Stimulated activated CD8-positive, alpha-beta memory T cell treated with anti-CD3 and anti-CD28 coated beads, Interleukin-15, amount 100 ng/mL, for 4 hours (primary cell): ENCODE measurements at places on chromosomes 2 and 18.

- no peak for DNase-seq
Observed at GRCh38 chr2:119749477-119750012, 10.2 kb upstream of the PTPN4 start.

DNA sequence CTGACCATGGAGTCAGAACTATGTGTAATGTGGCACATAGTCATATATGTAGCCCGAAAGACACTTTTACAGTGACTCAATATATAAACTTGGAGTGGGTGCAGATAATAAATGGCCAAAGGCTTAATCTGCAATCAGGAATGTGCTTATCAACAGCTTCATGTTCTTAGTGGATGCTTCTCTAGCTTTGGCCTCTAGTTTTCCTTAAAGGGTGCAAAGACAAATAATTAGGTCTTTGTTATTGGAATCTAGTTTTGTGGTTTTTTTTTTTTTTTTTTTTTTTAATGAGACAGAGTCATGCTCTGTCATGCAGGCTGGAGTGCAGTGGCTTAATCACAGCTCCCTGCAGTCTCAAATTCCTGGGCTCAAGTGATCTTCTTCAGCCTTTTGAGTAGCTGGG, 625.6 kb downstream of the EPHA4 start:
- DNase-seq, result no peak

- DNase-seq, result no peak
Observed at GRCh38 chr2:39290433-39290832, 46.7 kb upstream of the CDKL4 start.

DNA sequence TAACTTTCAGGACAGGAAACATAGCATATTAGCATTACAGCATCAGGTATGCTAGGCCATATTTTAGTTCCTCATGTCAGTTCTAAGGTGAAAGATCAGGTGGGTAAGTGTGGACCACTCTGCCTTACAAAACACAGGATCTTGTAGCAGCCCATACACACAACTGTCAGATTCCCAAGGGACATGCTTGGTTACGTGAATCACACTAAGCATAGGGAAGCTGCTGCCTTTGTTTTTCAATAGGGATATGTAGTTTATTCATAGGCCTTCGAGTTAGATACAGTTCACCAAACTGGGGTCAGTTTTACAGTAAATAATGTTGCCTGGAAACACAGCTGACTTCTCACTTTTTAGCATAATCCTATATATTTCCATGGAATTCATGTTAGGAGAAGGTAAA, 116.1 kb upstream of the OTX1 start:
- no peak for DNase-seq

- DNase-seq, result no peak
Observed at GRCh38 chr2:54605836-54606235, 117.6 kb upstream of the EML6 start.

GRCh38 chr2:187168720-187169713, 279.0 kb downstream of the CALCRL start:
- no peak for DNase-seq

DNA sequence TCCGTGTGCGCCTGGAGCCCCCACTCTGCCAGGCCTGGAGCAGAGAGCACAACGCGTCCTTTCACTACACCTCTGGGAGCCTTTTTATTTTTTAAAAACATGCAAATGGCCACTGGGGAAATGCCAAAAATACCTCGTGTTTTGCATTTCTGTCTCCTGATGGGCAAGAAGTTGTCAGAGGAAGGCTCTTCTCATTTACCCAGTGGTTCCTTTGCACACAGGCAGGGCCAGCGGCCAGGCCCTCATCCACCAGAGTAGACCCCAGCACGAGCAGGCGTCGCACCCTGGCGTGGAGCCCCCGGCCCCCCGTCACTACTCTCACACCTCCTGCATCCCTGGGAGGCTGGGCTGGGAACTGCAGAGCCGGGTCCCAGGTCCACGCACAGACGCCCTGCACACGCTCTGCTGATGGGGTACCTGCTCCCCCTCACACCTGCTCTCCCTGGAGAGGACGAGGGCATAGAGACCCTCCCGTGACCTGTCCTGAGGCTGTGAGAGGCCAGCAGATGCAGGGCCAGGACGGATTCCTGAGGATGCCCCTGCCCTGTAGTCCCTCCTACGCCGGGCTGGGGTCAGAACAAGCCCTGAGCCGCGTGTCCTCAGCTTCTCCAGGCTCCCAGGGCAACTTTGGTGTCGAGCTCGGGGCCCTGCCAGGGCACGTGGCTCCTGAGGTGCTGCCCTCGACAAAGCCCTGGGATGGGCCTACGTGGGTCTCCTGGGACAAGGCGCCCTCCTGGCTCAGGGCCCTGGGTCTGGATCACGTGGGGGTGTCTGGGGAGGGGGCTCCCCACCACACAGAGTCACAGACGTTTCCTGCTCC, 65.0 kb downstream of the NFATC1 start:
- no peak for DNase-seq

DNA sequence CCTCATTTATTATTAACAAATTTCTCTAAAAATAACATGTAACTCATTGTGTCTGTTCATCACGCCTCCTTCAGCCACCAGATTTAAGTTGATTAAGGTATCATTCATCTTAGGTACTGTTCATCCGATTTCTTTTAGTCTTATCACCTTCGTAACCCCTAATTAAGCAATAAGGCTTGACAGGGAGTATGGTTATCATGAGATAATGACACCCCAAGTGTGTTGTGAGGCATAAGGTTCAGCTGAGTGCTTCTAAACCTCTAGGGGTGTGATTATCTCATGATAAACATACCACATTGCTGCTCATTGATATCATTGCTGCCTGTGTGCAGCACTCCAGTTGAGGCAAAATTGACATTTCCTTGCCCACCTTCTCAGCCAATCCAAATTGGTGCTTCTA, 158.9 kb upstream of the BOD1L2 start:
- DNase-seq, result no peak

GRCh38 chr2:125746321-125747164, 909.4 kb upstream of the GYPC start:
- DNase-seq, result no peak

DNA sequence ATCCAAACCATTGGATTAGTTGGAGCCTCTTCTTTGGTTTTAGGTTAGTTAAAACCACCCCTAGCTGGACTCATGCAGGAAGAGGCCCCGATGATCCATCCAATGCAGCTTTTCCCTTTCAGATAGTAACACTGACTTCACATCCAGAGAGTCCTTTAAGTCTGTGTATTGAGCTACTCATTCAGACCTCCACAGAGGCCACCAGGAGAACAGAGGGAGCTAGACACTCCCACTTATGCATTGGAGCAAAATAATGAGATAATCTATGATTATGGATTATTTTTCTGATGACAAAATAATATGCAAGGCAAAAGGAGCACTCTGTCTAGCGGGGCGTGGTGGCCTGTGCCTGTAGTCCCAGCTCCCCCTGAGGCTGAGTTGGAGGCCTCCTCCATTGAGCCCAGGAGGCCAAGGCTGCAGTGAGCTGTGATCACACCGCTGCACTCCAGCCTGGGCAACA, 1.6 kb upstream of the ROCK2 start:
- DNase-seq, result no peak

- no peak for DNase-seq
Observed at GRCh38 chr2:188571543-188572303, 280.0 kb downstream of the GULP1 start.

DNA sequence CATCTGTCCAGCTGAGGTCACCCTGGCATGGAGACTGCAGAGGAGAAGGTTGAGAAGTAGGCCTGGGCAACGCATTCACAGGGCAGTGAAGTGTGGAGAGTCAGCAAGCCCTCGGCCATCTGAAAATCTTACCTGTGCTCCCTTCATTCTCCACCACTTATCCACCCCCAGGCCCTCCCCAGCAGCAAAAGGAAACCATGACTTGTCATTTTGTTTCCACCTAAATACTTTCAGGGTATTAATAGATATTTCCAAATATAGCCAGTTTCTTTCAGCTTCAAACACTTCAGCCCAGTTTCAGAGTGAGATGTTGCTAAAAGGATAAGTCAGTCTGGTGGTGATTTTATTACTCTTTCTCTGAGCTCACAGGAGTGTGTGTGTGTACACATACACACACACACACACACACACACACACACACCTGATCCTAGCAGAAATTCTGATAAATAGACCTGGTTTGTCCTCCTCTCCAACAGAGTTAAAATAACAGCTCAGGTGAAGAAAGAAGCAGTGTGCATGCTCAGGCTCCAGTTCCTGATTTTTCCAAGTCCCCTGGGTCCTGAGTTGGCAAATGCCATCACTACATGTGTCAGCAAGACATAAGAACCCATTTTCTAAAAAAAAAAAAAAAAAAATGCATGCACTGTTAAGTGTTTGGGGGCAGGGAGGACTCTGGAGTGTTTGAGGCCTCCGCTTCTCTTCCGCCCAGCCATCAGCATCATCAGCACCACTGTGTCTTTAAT, 82.8 kb downstream of the LOXHD1 start:
- no peak for DNase-seq

DNA sequence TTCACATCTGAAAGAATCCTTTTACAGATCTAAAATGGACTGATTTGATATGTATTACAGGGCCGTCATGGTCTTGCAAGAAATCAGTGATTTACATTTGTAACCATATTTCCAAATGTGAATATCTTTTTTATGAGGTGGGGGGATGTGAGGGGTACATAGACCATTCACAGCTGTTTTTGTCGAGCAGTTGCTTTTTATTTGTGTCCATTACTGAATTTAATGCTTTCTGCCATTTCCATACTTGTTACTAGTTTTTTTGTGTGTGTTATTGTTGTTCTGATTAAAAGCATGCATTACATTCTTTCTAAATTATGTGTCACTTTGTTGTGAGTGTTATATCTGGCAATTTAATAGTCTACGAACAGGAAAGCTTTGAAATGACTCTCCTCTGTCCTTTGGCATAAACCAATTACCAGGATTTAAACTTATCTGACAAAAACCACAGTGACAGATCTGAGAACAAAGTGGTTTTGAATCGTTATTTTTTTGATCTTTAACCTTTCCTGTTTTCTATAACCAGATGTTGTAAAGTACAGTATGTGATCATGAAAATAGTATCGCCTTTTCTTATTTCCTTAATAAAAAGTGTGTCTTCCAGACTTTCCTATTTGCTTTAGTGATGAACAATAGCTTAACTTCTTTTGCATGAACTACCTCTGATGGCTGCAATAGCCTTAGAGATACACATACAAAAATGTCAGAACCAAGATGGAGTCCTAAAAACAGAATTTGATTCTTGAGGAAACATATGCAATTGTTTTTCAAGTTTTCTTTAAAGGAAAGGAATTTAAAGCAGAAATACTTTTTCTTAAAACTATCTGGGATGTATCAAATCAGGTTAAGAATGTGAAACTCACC, 354.2 kb upstream of the ACVR2A start:
- no peak for DNase-seq

DNA sequence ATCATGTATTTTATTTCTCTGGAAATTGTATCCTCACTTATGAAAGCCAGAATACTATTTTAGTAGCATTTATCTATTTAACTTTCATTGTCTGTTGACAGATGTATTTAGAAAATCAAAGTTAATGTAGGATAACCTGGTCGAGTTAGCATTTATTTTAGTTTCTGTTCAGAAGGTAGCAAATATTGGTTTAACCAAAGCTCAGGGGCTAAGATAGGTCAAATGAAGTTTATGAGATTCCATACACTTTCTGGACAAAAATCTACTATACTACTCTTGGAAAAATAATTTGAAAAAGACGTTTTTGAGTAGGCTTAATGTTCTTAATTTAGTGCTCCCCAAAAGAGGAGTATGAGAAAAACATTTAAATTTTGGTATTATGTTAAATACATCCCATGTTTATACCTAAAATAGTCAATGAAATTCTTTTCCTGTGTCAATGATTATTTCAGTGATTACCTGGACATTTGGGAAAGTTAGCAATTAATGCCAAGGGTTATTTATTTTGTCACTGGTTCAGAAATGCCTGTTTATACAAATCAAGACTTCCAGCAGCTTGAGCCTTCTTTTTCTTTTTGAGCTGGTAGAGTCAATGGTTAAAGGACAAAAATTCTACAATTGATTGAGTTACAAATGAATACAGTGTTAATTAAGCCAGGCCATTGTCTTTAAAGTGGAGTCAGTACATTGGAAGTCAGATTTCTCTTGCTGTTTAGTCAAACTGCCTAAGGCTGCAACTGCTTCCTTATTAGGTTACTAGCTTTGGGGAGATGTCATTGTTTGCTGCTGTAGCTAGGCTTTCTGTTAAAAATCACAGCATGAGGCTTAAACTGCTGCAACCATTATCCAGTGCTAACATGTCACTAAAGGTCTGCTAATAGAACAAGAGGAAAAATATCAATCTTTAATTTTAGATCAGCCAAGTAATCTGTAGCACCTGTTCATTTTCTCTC, 182.3 kb downstream of the CAMKMT start:
- DNase-seq, result no peak

DNA sequence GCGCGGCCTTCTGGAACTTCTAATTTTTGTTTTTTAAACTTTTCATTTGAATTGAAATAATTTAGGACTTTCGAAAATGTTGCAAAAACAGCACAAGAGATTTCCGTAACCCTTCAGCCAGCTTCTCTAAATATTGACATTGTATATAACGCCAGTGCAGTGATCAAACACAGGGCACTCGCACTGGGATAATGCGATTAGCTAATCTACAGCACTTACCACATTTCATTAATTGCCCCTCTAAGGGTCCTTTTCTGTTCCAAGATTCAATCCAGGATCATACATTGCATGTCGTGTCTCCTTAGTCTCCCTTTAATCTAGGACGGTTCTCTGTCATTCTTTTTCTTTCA, 343 bp upstream of the CD302 start:
- DNase-seq, result no peak

- DNase-seq, result no peak
Observed at GRCh38 chr18:42052122-42052708, 97.2 kb downstream of the PIK3C3 start.

GRCh38 chr2:65620026-65620425, 187.6 kb upstream of the SPRED2 start:
- DNase-seq, result no peak

GRCh38 chr2:183035298-183035953, 2.8 kb downstream of the NCKAP1 start:
- DNase-seq, result no peak

DNA sequence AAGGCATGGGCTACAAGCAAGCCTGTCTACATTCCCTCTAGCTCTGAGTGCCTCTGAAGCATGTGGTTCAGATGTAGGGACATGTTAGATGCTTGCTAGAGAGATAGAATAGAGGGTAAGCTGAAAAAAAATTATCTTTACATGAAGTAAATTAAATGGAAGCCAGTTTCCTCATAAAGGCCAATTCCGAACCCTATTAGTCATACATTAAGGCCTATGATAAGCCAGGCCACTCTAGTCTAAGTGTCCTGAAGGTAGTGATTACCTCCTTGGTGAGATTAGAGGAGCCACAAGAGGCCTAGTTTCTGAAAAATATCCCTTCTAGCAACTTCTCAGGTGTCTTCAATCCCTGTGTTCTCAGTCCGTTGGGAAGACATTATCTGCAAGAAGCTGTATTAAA, 72.4 kb upstream of the NPAS2 start:
- no peak for DNase-seq

GRCh38 chr2:43025709-43026295, 200.6 kb downstream of the ZFP36L2 start:
- no peak for DNase-seq

DNA sequence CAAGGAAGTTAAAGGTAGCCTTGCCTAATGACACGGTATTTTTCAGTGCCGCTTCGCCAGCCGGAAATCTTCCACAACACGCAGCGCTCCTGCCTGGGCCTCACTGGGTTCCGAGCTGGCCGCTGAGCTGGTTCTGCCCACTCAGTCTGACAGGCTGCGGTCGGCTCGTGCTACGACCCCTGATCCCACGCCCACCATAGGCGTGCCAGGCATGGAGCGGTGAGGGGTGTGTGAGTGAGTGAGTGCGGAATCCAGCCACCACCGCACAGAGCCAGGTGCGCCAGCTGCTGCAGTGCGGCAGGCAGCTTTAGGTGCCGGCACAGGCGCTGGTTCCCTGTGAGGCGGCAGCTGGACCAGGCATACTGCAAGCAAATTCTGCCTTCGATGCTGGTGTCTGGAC, 407.9 kb downstream of the DCC start:
- DNase-seq, result no peak
